Glutamatergic neuron (in vitro differentiated cells): ENCODE measurements at places on chromosomes 3 and 15. TPM values are rescaled to one million over a fixed set of nuclear protein-coding genes. Genes with fewer than 3 reads are reported as not detected.

THSD4 gene
- total RNA-seq = 12.3 TPM

CFAP20DC gene
- 8.4 TPM for total RNA-seq

PLSCR2 gene
- total RNA-seq = not detected

LNP1 gene
- 2.0 TPM for total RNA-seq

XCR1 gene
- not detected for total RNA-seq

AMOTL2 gene
- 38.1 TPM for total RNA-seq

TNK2 gene
- total RNA-seq = 46.2 TPM

CPLX3 gene
- 0.32 TPM for total RNA-seq

TRH gene
- 1.7 TPM for total RNA-seq

ARPP19 gene
- total RNA-seq = 219 TPM

C3orf49 gene
- total RNA-seq = not detected

GRCh38 chr3:70647094-70647493 lies 334.7 kb upstream of the MDFIC2 start:
- H3K27me3 ChIP-seq = no peaks in the 10 kb centered on the region
- no peaks in the 10 kb centered on the region for H3K4me1 ChIP-seq
- no peak overlapping the region for H3K27ac ChIP-seq
- DNase-seq = no peak
- no peak overlapping the region for H3K4me3 ChIP-seq

GRCh38 chr3:25090698-25091453 lies 337.2 kb upstream of the RARB start:
- H3K27me3 ChIP-seq = no peaks in the 10 kb centered on the region
- no peaks in the 10 kb centered on the region for H3K4me1 ChIP-seq
- no peaks in the 10 kb centered on the region for H3K36me3 ChIP-seq
- no peak for DNase-seq
- no peak overlapping the region for H3K4me3 ChIP-seq
- no peak overlapping the region for H3K27ac ChIP-seq

- no peaks in the 10 kb centered on the region for H3K27me3 ChIP-seq
- H3K4me3 ChIP-seq = no peak overlapping the region
- no peak for DNase-seq
- H3K4me1 ChIP-seq = peaks cover 8% of the 10 kb centered on the region
- H3K27ac ChIP-seq = no peak overlapping the region
- no peaks in the 10 kb centered on the region for H3K36me3 ChIP-seq
These were observed 23.8 kb downstream of the RLBP1 start for GRCh38 chr15:89197503-89197971.

GRCh38 chr3:105214590-105214989 lies 152.1 kb upstream of the ALCAM start:
- H3K27ac ChIP-seq = no peak overlapping the region
- no peak for DNase-seq
- no peak overlapping the region for H3K4me3 ChIP-seq

GRCh38 chr15:100898152-100898490 lies 18.5 kb downstream of the ALDH1A3 start:
- H3K27ac ChIP-seq = no peak overlapping the region
- H3K36me3 ChIP-seq = no peaks in the 10 kb centered on the region
- no peak for DNase-seq
- no peak overlapping the region for H3K4me3 ChIP-seq

- no peak overlapping the region for H3K27ac ChIP-seq
- H3K36me3 ChIP-seq = peaks cover 5% of the 10 kb centered on the region
- H3K4me1 ChIP-seq = peaks cover 4% of the 10 kb centered on the region
- no peak overlapping the region for H3K4me3 ChIP-seq
- no peak for DNase-seq
These were observed 13.7 kb downstream of the FAM107A start for GRCh38 chr3:58563386-58564035.

GRCh38 chr15:101051291-101052030 lies 132.3 kb downstream of the LRRK1 start:
- peaks cover 22% of the 10 kb centered on the region for H3K4me1 ChIP-seq
- H3K36me3 ChIP-seq = peaks cover 4% of the 10 kb centered on the region
- H3K4me3 ChIP-seq = no peak overlapping the region
- H3K27ac ChIP-seq = no peak overlapping the region
- DNase-seq = no peak
- H3K27me3 ChIP-seq = peaks cover 4% of the 10 kb centered on the region

DNA sequence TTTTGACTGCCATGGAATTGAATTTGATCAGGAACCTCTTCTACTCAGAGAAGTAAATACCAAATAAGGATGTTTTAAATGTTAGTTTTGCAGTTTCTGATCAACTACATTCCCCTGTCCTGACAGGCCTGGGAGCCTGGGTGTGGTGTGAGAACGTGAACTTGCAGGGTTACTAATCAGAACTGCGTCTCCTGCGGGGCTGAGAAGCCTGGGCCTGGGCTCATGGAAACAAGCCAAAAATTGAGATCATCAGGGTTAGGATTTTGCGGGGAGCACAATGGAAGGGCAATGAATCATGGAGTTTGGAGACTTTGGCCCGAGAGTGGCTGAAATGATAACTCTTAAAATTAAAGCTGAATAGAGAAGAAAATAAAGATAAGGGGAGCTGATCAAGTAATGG lies 47.8 kb upstream of the C3orf70 start:
- no peak for DNase-seq
- no peak overlapping the region for H3K27ac ChIP-seq
- no peak overlapping the region for H3K4me3 ChIP-seq

- no peaks in the 10 kb centered on the region for H3K4me1 ChIP-seq
- no peak overlapping the region for H3K27ac ChIP-seq
- H3K36me3 ChIP-seq = peaks cover 4% of the 10 kb centered on the region
- no peak overlapping the region for H3K4me3 ChIP-seq
- H3K27me3 ChIP-seq = peaks cover 6% of the 10 kb centered on the region
These were observed 12.2 kb upstream of the MAPK6 start for GRCh38 chr15:52006702-52007340.

DNA sequence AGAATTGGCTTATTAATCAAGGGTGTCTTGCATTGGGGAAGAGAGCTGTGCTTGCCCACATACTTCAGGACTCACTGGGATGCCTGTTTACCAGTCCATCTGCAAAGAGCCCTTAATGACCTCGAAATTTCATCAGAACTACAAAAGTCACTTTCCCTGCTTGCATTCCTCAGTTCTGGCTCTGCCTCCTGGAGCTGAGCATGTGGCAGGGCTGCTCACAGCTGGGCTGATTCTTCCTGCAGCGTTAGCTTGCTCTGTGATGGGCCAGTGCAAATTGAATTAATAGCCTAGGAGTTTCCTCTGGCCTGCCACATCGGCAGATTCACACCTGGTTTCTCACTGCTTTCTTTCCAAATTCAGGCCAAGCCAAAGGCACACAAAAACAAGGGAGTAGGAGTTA lies 108.9 kb downstream of the DUT start:
- no peaks in the 10 kb centered on the region for H3K36me3 ChIP-seq
- no peak overlapping the region for H3K4me3 ChIP-seq
- no peaks in the 10 kb centered on the region for H3K27me3 ChIP-seq
- H3K4me1 ChIP-seq = peaks cover 5% of the 10 kb centered on the region

- H3K27me3 ChIP-seq = no peaks in the 10 kb centered on the region
- no peak for DNase-seq
- no peaks in the 10 kb centered on the region for H3K36me3 ChIP-seq
- H3K4me1 ChIP-seq = peaks cover 1% of the 10 kb centered on the region
These were observed 307.0 kb downstream of the ARPP21 start for GRCh38 chr3:35946121-35946853.

DNA sequence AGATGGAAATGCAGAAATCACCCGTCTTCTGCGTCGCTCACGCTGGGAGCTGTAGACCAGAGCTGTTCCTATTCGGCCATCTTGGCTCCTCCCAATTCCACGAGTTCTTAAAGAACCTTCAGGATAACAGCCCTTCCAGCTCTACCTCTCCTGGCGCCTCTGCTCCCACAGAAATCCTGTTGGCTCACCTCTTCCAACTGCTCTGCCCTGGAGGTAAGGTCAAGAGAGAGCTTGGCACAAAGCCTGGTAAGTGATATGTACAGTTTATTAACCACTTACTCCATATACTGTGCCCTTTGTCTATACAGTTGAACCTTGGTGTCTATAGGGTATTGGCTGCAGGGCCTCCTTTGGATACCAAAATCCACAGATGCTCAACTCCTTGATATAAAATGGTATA lies 17.8 kb upstream of the FGF12 start:
- H3K36me3 ChIP-seq = no peaks in the 10 kb centered on the region
- DNase-seq = no peak
- H3K4me3 ChIP-seq = no peak overlapping the region
- H3K4me1 ChIP-seq = no peaks in the 10 kb centered on the region

GRCh38 chr15:80246425-80246894 lies 5.6 kb downstream of the CTXND1 start:
- DNase-seq = no peak
- H3K4me1 ChIP-seq = peaks cover 3% of the 10 kb centered on the region
- no peak overlapping the region for H3K4me3 ChIP-seq
- H3K27me3 ChIP-seq = peaks cover 2% of the 10 kb centered on the region

DNA sequence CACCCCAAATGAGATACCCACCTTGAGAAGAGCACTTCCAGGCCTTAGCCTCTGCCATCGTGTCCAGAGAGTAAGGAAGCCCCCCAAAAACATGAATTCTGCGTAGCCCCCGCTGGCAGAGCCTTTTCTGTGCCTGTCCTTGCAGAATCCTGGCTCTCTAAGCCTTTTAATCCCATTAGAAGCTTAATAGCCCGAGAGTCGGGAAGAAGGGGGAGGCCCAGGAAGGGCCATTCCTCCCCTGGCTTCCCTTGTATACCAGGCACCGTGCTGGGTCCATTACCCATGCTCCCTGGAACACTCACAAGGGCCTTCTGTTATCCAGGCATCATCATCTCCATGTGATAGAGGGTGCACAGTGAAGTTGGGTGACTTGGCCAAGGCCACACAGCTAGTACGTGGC lies 7.1 kb downstream of the SPTBN5 start:
- peaks cover 5% of the 10 kb centered on the region for H3K27me3 ChIP-seq
- H3K36me3 ChIP-seq = peaks cover 6% of the 10 kb centered on the region
- H3K27ac ChIP-seq = no peak overlapping the region
- H3K4me1 ChIP-seq = no peaks in the 10 kb centered on the region

- H3K27ac ChIP-seq = no peak overlapping the region
- H3K4me1 ChIP-seq = peaks cover 23% of the 10 kb centered on the region
- H3K27me3 ChIP-seq = peaks cover 4% of the 10 kb centered on the region
- no peak overlapping the region for H3K4me3 ChIP-seq
- no peaks in the 10 kb centered on the region for H3K36me3 ChIP-seq
These were observed 179.8 kb downstream of the SLCO3A1 start for GRCh38 chr15:92033314-92033713.

GRCh38 chr3:80688814-80689213 lies 921.0 kb upstream of the ROBO1 start:
- H3K27ac ChIP-seq = no peak overlapping the region
- peaks cover 2% of the 10 kb centered on the region for H3K4me1 ChIP-seq
- no peak for DNase-seq
- H3K27me3 ChIP-seq = no peaks in the 10 kb centered on the region

- no peak for DNase-seq
- peak overlapping the region; percentile 60 for H3K27ac ChIP-seq
- no peak overlapping the region for H3K4me3 ChIP-seq
- H3K36me3 ChIP-seq = no peaks in the 10 kb centered on the region
These were observed 164.4 kb upstream of the TOPAZ1 start for GRCh38 chr3:44077267-44077666.

DNA sequence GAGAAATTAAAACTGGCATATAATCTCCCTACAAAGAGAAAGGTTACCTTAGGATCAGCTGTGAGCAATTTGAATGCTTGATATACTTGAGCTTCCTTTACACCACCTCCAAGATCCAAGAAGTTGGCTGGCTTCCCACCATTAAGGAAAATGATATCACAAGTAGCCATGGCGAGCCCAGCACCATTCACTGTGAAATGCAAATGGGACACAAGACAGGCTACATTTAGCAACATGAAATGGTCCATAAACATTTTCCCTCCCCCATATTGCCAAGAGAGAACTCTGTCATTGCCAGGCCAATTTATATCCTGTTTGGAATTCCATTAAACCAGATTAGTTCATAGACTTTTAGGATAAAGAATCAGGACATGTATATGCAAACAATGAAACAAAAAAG lies 158.7 kb downstream of the SUCLG2 start:
- no peak overlapping the region for H3K27ac ChIP-seq
- H3K4me1 ChIP-seq = no peaks in the 10 kb centered on the region
- no peaks in the 10 kb centered on the region for H3K27me3 ChIP-seq
- H3K4me3 ChIP-seq = no peak overlapping the region

- H3K27ac ChIP-seq = no peak overlapping the region
- H3K4me1 ChIP-seq = peaks cover 6% of the 10 kb centered on the region
- H3K36me3 ChIP-seq = no peaks in the 10 kb centered on the region
- peak overlapping the region; percentile 96 for H3K4me3 ChIP-seq
These were observed 627 bp downstream of the ACAD11 start for GRCh38 chr3:132659000-132659364.

- H3K4me3 ChIP-seq = no peak overlapping the region
- peaks cover 13% of the 10 kb centered on the region for H3K4me1 ChIP-seq
- H3K27ac ChIP-seq = no peak overlapping the region
- DNase-seq = no peak
- H3K27me3 ChIP-seq = no peaks in the 10 kb centered on the region
These were observed 409.0 kb upstream of the KCNMB2 start for GRCh38 chr3:178127221-178127620.

DNA sequence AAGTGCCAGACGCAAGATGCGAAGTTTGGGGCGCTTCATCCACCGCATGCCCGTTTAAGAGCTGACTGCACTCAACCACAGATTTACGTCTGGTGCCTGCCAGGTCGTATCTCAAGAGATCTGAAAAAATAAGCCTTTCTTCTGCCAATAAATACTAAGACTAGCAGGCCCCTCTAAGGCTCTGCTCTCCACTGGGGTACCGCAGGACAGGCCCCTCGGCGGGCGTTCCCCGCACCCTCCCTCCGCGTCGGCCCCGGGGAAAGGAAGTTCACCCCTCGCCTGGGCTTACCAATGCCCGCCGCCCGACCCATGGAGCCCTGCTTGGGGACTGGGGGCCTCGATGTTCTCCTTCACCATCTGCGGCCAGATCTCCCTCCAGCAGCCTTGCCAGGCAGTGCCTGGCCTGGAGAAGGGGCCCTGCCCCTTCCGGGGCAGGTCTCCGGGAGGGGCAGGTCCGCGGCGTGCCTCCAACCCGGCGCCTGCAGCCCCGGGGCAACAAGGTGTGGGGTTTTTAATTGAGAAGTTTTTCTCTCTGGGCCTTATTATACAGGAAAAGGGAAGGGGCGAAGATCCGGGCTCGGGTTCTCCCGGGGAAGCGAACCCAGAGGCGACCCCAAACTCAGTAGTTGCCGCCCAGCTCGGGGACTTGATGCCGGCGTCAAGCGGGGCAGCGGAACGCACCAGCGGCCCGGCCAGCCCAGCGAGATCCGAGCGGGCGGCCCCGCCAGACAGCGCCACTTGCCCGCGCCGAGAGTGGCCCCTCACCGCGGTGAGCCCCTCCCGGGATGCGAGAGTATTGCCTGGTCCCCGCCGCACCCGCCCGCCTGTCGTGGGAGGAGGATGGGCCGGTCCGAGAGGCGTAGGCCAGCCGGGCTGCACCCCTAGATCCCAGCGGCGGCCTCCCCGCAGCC lies 735 bp downstream of the GOLGA8B start:
- peaks cover 13% of the 10 kb centered on the region for H3K4me1 ChIP-seq
- peak overlapping the region; percentile 64 for H3K27ac ChIP-seq
- peak; percentile 51 for DNase-seq
- peaks cover 10% of the 10 kb centered on the region for H3K27me3 ChIP-seq
- H3K4me3 ChIP-seq = peak overlapping the region; percentile 90
- peaks cover 4% of the 10 kb centered on the region for H3K36me3 ChIP-seq

- no peaks in the 10 kb centered on the region for H3K27me3 ChIP-seq
- no peak overlapping the region for H3K27ac ChIP-seq
- no peaks in the 10 kb centered on the region for H3K36me3 ChIP-seq
- no peaks in the 10 kb centered on the region for H3K4me1 ChIP-seq
These were observed 290.1 kb downstream of the MFSD1 start for GRCh38 chr3:159091936-159092335.

GRCh38 chr15:56207092-56207491 lies 36.6 kb downstream of the RFX7 start:
- H3K27ac ChIP-seq = no peak overlapping the region
- H3K36me3 ChIP-seq = peaks cover 16% of the 10 kb centered on the region
- no peak for DNase-seq
- H3K4me1 ChIP-seq = peaks cover 10% of the 10 kb centered on the region
- no peaks in the 10 kb centered on the region for H3K27me3 ChIP-seq
